ENCODE measurements at places on chromosomes 3 and 15. TPM values are rescaled to one million over a fixed set of nuclear protein-coding genes. Genes with fewer than 3 reads are reported as not detected.

CFAP100 gene
- total RNA-seq, result not detected

SKIC8 gene
- total RNA-seq, result 134 TPM

ASB14 gene
- 0.04 TPM for total RNA-seq

BSN gene
- total RNA-seq, result 0.61 TPM

DNA sequence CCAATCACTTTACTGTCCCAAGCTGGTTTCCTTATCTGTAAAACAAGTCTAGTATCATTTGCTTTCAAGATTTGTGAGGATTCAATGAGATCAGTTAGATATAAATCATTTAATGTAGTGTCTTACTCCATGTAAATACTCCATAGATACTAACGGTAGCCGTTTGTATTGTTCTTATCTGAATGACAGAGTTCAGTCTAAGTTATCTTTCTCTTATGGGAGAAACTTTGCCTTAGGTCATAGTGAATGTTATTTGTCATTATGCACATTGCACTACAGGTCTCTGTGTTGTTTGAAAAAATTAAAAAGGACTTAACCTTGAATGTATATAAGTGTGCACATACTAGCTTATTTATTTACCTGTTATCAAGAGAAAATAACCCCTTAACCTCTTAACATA is 44.7 kb downstream of the MBNL1 start:
- DNase-seq, result no peak

GRCh38 chr3:122714273-122714672 is 33.6 kb downstream of the PARP14 start:
- no peak for DNase-seq

DNA sequence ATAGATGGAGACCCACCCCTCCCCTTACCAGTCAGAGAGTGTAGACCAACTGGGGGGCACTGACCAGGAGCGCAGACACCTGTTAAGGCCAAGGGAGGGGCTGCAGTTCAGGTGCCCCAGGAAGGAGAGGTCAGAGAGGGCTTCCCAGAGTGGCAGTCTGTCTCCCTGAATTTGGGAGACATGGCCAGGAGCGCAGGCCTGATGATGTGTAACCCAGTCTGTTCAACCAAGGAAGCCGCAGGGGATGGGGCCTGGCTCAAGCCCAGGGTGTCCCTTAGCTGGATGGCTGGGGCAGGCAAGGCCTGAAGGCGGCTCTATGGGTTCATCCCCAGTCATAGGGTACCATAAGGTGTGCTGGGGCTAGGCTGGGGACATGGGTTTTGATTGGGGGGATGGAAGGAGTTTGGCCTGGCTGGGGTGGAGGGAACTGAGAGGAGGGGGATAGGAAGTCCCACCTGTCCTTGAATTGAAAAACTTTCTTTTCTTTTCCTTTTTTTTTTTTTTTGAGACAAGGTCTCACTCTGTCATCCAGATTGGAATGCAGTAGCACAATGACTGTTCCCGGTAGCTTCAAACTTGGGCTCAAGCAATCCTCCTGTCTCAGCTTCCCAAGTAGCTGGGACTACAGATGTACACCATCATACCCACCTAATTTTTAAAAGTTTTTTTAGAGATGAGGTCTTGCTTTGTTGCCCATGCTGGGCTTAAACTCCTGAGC is 75.7 kb downstream of the SMAD6 start:
- DNase-seq, result no peak

- no peak for DNase-seq
These were observed 1.1 kb downstream of the DCUN1D1 start for GRCh38 chr3:182979103-182979673.

DNA sequence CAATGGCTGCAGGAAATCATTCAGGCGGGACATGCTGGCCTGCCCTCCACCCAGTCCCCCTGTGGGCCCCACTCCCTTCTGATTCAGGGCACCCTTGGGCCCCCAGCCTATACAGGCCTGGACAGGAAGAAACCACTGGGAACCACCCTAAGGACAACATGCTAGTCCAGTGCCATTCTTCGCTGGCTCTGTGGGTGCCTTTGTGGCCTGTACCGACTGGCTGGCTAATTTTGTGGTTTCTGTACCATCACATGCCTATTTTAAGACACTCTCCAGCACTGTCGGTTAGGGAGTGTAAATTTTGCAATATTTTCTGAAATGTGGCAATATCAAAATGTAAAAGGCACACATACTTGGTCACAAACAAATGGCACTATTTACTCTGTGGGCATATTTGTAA is 61.4 kb upstream of the POLG start:
- DNase-seq, result no peak

DNA sequence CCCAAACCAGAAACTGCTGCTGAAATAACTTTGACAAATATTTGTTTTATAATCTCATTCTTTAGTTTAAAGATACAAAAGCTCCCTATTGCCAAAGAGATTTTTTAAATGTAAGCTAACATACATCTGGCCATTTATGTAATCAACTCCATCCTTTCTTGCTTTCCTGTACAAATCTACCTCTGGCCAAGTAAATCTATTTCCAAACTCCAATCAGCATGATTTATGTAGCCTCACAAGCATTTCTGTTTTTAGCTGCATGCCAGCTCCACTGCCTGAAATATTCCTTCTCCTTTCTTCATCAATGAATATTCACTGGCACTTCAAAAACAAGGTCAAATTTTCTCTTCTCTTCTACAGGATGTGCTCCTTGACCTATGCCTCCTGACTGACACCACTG is 80.0 kb downstream of the SHOX2 start:
- DNase-seq, result no peak

DNA sequence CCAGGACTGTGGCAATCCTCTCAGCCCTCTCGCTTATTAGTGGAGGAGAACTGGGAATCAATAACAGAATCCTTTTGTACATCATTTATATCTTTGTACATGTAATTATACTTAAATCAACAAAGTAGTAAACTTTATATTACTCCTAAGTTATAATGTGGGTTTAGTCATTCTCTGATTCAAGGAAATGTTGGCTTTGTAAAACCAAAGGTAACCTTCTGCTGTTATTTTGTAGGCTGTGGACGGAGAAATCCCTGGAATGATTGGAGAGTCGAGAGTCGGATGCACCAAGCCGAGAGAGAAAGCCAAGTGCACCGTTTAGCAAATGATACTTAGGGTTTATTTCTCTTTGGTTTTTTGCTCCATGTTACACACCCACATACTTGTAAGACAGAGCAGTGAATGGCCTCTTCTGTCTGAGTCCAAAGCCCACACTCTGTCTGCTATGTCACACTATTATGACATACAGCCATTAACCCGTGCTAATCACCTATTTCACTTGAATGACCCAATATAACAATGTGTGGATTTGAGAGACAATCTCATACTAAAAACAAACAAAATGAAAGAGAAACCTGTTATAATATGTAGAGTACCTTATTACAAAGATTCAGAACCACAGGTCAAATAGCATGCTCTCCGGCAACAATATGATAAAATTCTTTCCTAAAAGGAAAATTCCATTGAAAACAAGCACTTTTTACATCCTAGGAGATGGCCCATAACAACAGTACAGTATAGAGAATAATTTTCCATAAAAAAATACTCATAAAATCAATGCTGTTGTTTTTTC is 72.2 kb downstream of the MECOM start:
- no peak for DNase-seq

DNA sequence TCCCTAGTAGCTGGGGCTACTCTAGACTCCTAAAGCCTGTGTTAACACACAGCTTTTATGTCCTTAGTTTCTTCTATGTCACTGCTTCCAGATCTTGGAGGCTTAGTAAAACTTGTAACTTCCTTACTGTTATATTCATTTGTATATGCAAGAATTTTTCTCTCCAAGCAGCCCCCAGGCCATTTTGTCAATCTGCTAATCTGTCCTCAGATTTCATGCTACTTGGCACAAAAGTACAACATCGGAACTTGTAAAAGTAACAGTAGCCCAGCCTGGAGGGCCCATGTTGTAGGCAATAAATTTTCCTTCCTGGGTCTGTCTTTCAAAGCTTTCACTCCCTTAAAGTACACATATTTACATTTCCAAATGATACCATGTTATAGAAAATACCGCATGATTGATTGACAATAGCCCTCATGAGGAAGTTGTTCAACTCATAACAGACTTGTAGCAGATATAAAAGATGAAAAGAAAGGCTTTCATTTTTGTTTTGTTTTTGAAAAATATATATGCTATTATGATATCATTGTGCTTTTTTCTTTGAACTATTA is 324.2 kb downstream of the NEK10 start:
- no peak for DNase-seq

GRCh38 chr3:88824666-88825564 is 282.5 kb upstream of the EPHA3 start:
- DNase-seq, result no peak

- no peak for DNase-seq
These were observed 874.1 kb downstream of the ZPLD1 start for GRCh38 chr3:103308921-103309320.

All from Karpas-422 (cell line).